Sigmoid colon (tissue), 7 donors: ENCODE measurements at places on chromosomes 12 and 14. TPM values are rescaled to one million over a fixed set of nuclear protein-coding genes. Genes with fewer than 3 reads are reported as not detected.
A peak's percentile ranks its signal among the peaks of the same experiment; 100 is the strongest.

ALG10 gene
- total RNA-seq: 7.9 TPM

GALNT6 gene
- 2.5 TPM for total RNA-seq

SARNP gene
- 77.4 TPM for total RNA-seq

SLC22A17 gene
- 18.1 TPM for total RNA-seq

DNA sequence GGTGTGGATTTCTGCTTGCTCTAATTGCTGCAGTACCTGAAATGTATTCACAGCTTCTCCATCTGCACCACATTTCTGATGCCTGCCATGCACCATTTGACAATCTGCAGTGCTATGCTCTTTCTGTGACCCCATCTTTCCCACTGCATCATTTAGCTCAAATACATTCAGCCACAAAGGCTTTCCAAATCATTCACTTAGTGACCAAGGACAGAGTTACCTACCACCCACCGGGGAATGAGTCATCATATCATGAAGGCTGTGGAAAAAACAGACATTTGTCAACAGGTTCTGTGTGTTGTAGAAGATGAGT is 465.5 kb upstream of the ATP2B1 start:
- no peak for DNase-seq

- DNase-seq: no peak
Measured at GRCh38 chr12:5706247-5706646, 238.8 kb downstream of the ANO2 start.

DNA sequence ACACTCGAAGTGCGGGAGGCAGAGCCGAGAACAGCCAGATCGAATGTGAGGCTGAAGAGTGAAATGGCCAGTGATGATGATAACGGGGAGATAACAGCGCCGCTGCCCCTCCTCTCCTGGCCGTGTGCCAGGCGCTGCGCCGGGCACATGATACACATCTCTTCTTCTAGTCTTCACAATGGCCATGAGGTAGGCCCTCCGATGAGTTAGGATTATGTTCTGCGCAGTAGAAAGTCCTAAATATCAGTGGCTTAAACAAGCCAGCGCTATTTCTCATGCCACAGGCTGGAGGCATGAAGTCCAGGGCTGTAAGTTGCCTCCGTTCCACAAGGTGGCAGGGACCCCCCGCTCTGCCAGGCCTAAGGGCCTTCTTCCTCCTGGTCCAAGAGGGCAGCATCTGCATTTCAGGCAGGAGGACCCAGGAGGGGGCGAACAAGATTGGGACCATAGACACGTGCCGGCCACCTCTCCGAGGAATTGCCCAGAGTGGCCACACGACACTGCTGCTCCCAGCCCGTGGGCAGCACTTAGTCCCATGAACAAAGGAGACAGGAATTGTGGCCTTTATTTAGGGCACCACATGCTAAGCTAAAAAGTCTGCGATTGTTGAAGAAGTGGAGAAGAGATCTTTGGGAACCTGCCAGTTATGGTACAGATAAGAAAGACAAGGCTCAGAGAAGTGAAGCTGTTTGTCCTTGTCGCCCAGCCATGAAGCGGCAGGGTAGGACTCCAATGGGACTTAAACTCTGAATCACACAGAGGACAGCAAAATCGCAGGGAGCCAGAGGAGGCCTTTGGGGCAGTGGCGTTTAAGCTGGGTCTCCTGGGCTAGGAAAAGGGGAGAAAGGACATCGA is 10.9 kb upstream of the HVCN1 start:
- DNase-seq: peak; percentile 36

GRCh38 chr14:39035336-39035735 is 67.7 kb downstream of the SEC23A start:
- DNase-seq: no peak

DNA sequence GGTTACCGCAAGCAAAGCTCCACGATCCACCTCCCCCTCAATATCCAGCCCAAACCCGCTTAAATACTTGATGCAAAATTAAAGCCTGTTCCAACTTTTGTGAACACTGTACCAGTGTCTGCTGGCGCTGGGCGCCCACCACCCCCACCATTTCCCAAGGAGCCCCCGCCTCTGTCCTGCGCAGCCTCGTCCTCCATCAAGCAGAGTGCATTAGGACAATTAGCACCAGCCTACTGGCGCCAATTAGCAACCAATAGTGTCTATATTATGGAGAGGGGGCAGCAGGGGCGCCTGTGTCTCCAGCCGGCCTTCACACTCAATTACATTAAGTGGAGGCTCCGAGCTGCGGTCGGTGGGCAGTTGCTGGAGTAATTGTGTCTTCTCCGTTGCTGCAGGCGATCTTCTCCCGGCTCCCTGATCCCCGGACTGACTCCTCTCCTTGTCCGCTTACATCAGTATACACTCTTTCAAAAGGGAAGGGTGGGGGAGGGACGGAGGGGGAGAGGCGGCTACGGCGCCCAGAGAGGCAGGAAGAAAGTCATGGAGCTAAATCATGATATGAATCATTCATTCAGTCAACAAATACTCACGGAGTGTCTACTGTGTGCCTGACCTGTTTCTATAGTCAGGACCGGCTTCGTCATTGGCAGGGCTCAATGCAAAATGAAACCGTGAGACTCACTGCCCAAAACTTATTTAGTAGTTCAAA is 707.3 kb downstream of the MED13L start:
- DNase-seq: no peak

DNA sequence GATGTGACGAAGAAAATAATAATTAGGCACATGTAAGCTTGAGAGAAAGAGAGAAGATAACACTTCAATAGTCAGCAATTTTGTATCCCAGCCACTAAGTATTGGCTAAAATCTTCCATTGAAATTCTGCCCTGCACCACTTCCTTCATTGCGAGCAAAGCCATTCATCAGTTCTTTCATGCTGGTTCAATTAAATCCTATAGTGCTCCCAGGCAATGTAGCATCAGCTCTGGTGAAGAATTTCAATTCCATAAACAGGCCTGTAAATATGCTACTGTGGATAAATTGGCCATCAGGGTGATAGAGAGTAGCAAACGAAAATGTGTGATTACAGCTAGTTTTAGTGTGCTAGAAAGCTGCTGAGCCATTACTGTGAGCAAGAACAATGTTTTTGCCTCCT is 24.7 kb downstream of the RPL10L start:
- no peak for DNase-seq

GRCh38 chr12:118436002-118436730 is 59.8 kb downstream of the SUDS3 start:
- DNase-seq: no peak

DNA sequence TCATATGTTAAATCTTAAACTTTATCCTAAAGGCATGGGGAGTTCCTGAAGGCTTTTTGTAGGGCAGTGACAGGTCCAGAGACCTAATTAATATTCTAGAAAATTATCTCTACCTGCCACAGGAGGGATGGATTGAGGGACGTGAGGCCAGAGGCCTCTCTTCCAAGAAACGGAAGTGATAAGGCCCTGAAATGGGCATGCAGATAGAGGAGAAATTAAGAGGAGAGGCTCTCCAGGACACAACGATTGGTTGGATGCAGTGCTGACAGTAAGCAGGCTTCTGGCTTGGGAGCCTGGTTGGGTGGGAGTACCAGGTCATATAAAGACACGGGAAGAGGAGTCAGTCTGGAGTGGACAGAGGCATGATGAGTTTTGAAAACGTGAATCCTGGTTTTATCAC is 3.1 kb upstream of the BORCS5 start:
- DNase-seq: no peak

DNA sequence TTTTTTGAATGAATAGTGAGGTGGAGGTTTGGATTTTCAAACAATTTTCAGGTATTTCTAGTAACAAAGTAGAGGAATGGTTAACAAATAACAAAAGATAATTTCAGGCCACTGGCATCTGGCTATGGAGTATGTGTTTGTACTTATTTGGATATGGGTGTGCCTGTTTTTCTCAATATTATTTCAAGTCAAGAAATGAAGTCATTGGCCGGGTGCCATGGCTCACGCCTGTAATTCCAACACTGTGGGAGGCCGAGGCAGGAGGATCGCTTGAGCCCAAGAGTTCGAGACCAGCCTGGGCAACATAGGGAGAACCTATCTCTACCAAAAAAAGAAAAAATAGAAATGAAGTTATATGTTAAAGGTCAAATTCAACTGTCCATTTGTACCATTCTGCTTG is 13.9 kb downstream of the SLC35E3 start:
- no peak for DNase-seq

- DNase-seq: peak; percentile 46
Measured at GRCh38 chr14:101457301-101457935, 103.9 kb upstream of the DIO3 start.

DNA sequence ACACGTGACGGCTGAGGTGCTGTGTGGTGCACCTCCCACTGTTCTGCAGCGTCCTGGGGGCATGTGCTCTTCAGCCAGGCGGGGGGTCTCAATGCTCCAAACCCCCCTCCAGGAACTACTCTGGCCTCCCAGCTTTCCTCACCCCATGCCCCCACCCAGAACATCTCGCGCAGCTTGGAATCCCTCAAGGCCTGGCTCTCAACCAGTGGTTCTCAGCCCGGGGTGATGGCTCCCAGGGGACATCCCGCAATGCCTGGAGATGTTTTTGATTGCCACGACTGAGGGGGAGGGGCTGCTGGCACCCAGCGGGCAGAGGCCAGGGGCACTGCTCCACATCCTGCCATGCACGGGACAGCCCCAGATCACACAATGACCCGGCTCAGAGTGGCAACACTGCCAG is 78.9 kb upstream of the DICER1 start:
- peak; percentile 29 for DNase-seq

DNA sequence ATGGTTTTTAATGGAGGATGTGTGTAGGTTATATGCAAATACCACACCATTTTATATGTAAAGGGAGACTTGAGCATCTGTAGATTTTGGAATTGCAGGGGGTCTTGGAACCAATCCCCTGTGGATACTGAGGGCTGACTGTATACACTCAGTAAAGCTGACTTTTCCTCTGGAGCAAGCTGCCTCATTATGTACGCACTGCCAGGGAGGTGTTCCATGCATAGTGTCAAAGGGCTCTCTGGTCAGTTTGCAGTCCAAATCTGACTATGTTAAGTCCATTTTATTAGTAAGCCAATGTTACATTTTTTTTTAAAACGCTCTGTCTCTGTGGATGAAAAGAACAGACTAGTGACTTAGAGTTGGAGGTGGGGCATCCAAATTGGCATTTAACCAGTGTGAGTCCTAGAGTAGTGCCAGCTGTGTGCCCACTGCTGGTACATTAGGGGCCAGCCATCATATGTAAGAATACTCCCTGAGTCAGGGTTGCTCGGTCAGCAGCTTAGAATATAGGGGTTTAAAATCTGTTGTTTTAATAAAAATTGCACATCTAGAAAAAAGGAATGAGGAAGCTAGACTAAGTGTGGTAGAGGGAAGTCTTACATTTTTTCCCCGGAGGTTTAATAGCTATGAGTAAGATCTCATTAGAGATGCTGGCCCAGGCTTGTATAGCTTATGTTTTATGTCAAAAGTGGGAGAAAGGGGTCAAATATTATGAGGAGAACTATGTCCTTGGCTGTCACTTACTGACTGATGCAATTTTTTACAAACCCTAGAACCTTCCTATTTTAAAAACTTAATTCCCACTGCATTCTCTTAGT is 87.0 kb downstream of the TESC start:
- no peak for DNase-seq

- no peak for DNase-seq
Measured at GRCh38 chr12:28708918-28709371, 440.1 kb upstream of the FAR2 start.
